ENCODE measurements at places on chromosomes 7 and 10.

DNA sequence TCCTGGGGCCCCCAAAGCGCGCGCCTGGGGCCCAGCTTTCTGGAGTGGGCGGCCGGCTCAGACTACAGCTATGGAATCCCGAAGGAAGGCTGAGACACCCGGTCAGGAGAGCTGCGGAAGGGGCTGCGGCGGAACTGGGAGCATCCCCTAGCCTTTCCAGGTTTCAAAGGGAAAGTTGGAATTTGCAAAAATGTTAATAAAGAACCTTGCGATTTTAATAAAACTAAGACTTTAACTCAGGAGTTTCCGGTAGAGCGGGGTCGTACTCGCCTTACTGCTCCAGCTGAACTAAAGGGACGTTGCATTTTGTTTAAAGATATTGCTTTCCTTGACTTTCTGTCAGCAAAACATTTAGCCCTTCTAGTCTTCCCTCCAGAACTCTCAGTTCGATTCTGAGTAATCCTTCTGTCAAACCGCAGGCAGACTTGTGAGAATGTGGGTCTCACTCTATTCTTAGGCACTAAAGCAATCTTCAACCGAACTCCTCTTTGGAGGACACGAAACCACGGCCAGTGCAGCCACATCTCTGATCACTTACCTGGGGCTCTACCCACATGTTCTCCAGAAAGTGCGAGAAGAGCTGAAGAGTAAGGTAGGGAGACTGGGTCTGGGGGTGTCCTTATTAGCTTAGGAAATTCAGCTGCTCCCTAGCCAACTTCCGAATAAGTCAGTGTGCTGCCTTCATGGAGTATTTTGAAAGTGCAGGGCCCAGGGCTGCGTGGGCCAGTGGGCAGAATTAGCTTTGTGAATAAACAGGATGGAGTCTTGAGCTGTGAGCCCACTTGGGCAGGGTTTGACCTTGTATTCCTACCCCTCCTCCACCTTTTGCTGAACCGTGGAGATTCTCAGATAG is 1.9 kb downstream of the CYP26A1 start:
- DNase-seq, result no peak

- DNase-seq, result no peak
Measured at GRCh38 chr7:28703037-28703765, 254.9 kb downstream of the TRIL start.

DNA sequence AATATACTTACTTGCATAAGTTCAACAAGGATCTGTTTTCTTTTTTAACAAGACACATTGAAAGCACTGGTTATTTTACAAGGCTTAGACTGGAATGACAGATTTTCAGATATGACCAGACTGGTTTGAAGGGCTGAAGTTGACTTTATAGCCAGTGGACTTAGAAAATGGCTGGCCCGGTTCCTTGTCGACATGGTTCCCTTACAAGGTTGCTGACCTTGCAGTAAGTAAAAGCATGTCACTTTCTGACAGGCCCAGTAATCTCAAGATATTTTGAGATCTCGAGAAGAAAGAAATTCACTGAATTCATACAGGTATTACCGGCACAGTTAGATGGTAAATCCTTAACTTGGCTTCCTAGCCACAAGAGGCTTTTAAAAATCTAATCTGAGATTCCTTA is 136.5 kb downstream of the COBL start:
- no peak for DNase-seq

DNA sequence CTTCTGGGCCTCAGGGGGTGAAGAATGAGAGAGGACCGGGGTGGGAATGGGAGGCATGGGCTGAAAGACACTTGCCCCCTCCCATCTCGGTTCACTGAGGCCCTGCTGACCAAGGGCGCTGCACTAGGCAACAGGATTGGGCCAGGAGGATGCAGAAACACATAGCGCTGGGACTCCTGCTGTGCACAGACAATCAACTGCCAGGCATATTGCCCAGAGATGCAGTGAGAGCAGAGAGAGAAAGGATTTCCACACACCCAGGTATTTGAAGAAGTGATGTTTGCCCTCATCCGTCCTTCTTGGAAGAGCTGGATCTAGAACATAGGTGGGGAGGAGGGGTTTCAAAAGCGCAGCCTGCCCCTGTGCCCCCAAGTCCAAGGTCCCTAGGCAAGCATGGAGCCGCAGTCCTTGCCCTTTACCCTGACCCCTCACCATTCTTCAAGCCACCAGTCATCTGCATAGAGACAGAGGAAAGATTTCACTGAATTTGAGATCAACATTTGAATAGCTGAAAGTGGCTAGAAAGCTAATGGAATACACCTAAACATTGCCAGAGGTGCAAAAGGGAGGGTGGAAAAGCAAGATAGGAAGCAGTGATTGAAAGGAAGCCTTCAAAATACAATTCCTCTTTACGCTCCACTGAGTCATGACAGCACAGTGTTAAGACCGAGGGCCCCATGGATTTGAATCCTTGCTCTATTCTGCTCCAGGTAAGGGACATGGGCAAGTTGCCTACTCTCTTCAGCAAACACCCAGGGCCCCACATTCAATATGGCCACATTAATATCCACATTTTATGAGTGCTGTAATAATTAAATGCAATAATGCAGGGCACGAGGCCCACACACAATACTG is 44.2 kb upstream of the TNS3 start:
- no peak for DNase-seq

DNA sequence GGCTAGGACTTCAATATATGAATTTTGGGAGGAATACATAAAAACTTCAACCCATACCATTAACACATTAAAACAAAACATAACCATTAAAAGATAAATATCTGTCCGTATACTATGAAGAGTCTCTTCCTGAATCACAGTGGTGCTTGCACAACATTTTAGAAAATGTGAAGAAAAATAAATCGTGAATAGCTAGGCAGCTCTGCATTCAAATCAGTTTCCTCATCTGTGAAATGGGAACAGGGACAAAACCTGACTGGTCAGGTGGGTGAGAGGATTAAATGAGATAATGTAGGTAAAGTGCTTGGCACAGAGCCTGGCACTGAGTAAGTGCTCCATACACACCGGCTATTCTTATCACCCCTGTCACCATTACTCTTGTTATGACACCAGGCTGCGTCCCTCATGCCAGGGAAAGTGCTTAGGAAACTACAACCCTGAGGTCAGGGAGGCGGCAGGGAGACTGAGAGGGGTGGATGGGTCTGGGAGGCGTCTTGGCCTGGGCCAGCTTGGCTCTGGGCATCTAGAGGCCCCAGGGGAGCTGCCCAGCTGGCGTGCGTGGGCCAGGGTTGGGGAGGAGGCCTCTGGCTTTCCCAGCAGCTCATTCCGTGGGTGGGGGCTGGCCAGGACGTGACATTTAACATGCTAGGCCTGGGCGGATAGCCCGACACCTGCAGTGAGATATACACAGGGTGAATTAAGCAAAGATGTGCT is 78.3 kb downstream of the SH3PXD2A start:
- DNase-seq, result no peak

- DNase-seq, result no peak
Measured at GRCh38 chr10:15172306-15172840, 3.9 kb upstream of the NMT2 start.

GRCh38 chr7:44060948-44061644 is 4.3 kb downstream of the PGAM2 start:
- no peak for DNase-seq

Data from substantia nigra (tissue), 51 donors.